Panc1 (cell line): ENCODE measurements at places on chromosomes 5 and 9. TPM values are rescaled to one million over a fixed set of nuclear protein-coding genes. Genes with fewer than 3 reads are reported as not detected.

DNA sequence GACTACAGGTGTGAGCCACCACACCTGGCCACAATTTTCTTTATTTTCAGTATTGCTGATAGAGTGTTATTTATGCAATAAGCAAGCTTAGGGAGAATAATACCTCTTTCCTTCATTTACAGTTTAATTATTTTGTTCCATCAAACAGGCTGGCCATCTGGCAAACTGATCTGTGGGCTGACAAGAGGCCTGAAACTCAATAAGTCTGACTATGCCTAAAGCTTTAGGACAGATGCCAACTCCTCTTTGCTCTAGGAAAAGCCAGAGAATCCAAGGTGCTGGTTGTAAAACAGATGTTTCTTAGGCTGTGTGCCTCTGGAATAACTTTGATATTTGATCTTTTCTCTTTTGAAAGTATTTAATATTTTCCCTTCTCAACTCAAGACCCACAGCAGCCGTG is 98.4 kb downstream of the TARS1 start:
- no peak overlapping the region for H3K4me3 ChIP-seq
- H3K4me1 ChIP-seq: no peaks in the 10 kb centered on the region
- no peaks in the 10 kb centered on the region for H3K36me3 ChIP-seq

The IL3 gene
- not detected for total RNA-seq

- H3K27ac ChIP-seq: no peak overlapping the region
- no peaks in the 10 kb centered on the region for H3K4me1 ChIP-seq
- H3K4me3 ChIP-seq: no peak overlapping the region
- no peak for DNase-seq
Observed at GRCh38 chr9:114413861-114414301, 26.1 kb upstream of the AKNA start.

DNA sequence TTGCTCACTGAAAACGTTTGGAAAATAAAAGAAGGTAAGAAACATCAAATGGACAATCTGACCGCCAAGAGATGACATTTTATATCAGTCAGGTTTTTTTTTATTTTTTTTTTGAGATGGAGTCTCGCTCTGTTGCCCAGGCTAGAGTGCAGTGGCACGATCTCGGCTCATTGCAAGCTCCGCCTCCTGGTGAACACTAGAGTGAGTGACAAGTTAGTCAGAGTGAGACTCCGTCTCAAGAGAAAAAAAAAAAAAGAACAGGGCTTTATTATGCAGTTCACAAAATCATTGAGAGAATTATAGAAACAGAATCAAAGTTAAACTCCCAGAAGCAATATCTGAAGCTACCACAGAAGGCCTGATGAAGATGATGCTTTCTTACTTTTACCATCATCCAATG is 70.1 kb downstream of the DTWD2 start:
- DNase-seq: no peak
- H3K36me3 ChIP-seq: no peaks in the 10 kb centered on the region
- no peaks in the 10 kb centered on the region for H3K4me1 ChIP-seq

DNA sequence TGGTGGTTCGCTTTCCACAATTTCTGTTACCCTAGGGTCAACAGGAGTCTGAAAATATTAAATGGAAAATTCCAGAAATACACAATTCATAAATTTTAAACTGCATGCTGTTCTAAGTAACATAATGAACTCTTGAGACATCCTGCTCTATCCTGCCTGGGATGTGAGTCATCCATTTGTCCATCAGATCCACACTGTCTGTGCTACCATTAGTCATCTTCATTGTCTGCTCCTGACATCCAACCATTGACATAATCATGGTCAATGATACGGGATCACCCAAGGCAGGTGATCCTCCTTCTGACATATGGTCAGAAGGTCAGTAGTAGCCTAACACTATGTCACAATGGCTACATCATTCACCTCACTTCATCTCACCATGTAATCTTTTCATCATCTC is 276.7 kb upstream of the KIF2A start:
- no peak overlapping the region for H3K27ac ChIP-seq
- H3K27me3 ChIP-seq: no peaks in the 10 kb centered on the region
- no peak for DNase-seq
- no peak overlapping the region for H3K4me3 ChIP-seq
- H3K4me1 ChIP-seq: no peaks in the 10 kb centered on the region

The ANKRD31 gene
- total RNA-seq: not detected

DNA sequence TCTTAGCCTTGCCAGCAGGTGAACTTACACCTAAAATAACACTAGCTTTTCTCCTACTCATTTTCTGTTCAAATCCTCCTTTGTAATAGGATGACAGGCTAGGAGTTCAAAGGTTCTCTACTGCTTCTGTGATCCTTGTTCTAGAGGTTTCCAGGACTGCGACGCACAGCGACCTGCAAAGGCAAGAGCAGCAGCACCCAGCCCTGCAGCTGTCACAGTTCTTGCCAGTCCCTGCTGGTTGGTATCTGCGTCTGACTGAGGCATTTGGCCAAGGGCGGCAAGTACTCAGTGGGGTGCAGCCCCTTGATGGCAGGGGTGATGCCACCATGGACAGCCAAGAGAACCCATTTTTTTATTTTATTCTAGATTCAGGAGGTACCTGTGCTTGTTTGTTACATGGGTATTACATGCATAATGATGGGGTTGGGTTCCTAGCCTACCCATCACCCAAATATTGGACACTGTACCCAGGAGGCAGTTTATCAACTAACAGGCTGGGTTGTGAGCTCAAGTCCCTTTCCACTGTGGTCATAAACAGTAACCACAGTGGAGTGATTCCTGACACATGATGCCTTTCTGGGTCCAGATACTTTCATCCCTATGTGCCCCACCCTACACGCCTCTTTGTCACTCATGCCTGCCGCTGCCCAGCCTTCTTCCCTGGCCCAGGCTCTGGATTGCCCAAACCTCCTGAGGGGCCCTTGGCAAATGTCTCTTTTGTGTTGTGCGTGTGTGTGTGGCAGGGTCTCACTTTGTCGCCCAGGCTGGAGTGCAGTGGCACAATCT is 111.0 kb downstream of the GAPVD1 start:
- DNase-seq: no peak
- H3K27ac ChIP-seq: no peak overlapping the region
- H3K4me1 ChIP-seq: peaks cover 5% of the 10 kb centered on the region
- no peaks in the 10 kb centered on the region for H3K36me3 ChIP-seq
- H3K4me3 ChIP-seq: no peak overlapping the region
- H3K27me3 ChIP-seq: no peaks in the 10 kb centered on the region

GRCh38 chr5:78518365-78519197 is 130.0 kb downstream of the LHFPL2 start:
- H3K27me3 ChIP-seq: no peaks in the 10 kb centered on the region
- H3K4me3 ChIP-seq: no peak overlapping the region
- no peak for DNase-seq
- 0 out of 2 replicates have a peak, but pooled peaks cover 4% of the 10 kb centered on the region for H3K4me1 ChIP-seq
- H3K36me3 ChIP-seq: no peaks in the 10 kb centered on the region
- H3K27ac ChIP-seq: peak overlapping the region; percentile 25; the same call in 1 of the 2 replicates

GRCh38 chr5:141650851-141651727 is at the start of gene FCHSD1:
Gene FCHSD1 (minus strand): TSS chr5:141651418. CDS start chr5:141651368, 50 bp downstream.
- peak; percentile 46 for DNase-seq
- H3K36me3 ChIP-seq: no peaks in the 10 kb centered on the region
- H3K4me1 ChIP-seq: no peaks in the 10 kb centered on the region

DNA sequence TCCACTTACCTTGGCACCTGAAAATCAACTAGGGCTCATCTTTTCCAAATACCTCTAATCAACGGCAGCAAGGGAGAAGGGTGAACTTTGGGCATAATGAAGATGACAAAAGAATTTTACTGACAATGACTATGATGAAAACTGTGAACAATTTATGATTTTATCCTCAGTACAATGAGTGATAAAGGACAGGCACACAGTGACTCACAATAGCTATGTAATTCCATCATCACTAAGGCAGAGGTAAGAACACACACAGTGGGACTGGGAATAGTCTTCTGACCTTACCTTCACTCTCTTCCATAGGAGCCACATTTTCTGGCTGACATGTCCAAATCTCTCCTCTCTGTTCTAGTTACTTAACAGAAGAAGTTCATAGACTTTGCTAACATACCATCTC is 26.1 kb upstream of the KCNV2 start:
- H3K27me3 ChIP-seq: no peaks in the 10 kb centered on the region
- H3K27ac ChIP-seq: no peak overlapping the region
- H3K36me3 ChIP-seq: no peaks in the 10 kb centered on the region
- H3K4me1 ChIP-seq: no peaks in the 10 kb centered on the region
- no peak for DNase-seq
- H3K4me3 ChIP-seq: no peak overlapping the region
